ENCODE measurements at places on chromosomes 7 and 10.

DNA sequence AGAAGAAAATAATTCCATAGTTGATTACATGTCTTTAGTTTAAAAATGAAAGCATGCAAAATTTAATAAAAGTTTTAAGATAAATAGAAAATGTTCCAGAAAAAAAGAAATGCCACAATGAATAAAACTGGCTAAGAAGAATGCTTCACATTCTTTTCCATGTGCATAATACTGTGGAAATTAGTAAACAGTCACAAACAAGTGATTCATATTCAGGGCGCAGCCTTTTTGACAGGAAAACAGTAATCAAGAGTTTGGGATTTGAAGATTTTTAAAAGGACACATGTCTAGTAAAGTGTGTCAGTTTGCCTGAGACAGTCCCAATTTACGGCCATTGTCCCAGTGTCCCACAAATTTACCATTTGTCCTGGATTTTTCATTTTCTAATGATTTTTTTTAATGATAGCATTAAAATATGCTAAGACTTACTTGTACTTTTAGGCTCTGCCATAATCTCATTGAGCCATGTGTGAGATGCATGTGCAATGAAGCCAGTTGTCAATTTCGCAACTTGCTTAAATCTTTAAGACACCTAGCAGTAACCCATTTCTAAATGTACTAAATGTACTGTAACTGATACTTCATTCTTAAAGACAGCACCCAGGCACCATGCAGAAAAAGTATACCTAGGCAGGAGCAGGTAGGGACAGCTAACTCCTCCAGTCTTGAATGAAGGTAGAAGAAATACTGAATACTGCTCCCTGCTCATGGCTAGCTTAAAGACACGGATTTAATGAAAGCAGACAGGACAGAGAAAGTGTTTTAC lies 46.9 kb downstream of the ZNF438 start:
- DNase-seq: no peak

GRCh38 chr7:6071406-6071805 lies 40.2 kb downstream of the ANKRD61 start:
- DNase-seq: no peak

GRCh38 chr10:101887775-101888174 lies 44.2 kb upstream of the KCNIP2 start:
- DNase-seq: no peak

DNA sequence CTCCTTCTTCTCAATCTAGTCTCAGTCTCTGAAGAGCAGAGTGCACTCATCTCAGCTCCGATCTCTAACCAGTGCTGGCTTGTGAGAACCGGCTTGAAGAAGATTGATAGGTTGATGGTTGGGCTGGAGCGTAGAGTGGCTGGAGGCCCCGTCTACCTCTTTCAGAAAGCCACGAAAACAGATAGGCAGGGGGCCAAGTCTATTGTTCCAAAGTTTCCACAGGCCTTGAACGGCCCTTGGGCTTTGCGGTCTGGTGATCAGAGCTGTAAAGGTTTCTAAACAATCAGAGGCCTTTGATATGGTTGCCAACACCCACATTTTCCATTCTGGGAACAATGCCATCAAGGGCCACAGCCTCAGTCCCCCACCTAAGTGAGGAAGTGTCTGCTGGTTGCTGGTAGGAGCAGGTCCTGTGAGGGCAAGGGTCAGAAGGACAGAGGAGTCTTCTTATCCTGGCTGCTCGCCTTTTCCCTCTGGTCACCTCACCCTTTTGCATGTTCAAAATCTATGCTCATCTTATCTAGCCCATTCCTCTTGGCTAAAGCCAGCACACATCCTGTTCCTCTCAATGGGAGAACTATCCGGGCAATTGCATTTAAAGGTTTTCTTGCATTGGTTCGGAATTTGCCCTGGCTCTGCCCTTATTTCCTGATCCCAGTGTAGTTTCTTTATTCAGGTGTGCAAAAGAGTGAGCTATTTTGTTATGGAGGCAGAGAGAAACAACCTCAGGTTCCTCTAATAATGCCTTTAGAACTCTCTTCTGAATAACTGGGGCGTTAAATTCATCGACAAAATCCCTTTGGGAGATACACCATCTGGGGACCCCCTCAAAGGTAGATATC lies 70.3 kb upstream of the KMT2E start:
- peak; percentile 92 for DNase-seq

DNA sequence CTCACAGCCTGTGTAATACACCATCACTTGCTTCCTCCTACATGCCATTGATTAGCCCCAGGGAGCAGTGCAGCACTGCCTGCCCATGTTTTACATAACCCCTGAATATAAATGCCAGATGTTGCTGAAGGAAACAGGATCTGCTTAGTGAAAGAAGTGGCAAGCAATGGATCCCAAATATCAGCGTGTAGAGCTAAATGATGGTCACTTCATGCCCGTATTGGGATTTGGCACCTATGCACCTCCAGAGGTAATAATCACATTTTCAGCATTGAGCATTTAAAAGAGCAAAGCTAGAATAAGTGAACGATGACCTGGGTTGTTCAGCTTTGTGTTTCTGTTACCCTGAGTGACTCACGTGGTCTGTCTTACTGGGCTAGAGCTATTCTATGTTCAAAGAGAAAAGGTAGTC lies at the start of gene AKR1C4:
TSS of gene AKR1C4 (plus strand) at position 136 of the 412 bp plus-strand sequence. CDS start at position 167, 31 bp downstream.
- DNase-seq: no peak

GRCh38 chr7:35482231-35482630 lies 212.7 kb downstream of the HERPUD2 start:
- DNase-seq: no peak

DNA sequence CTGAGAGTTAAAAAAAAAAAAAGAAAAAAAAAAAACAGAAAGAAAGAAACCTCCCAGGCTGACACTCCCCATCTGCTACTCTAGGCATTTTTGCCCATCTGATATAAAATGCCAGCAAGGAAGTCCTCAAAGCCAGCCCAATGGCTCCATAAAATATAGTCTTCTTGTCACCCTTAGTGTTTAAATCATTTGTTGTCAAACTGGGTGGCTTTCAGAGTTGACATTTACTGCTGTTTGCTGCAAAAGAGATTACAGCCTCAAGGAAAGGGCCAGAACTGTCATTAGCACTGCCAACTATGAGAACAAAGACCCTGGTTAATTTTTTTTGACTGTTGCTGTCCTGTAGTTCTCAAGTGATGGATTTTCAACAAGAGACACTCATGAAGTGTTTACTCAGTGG lies 86.5 kb downstream of the TRIL start:
- no peak for DNase-seq

GRCh38 chr7:45921381-45921698 lies 268 bp upstream of the IGFBP3 start:
- DNase-seq: no peak

- DNase-seq: no peak
Observed at GRCh38 chr10:79472951-79473350, 27.5 kb upstream of the ZCCHC24 start.

DNA sequence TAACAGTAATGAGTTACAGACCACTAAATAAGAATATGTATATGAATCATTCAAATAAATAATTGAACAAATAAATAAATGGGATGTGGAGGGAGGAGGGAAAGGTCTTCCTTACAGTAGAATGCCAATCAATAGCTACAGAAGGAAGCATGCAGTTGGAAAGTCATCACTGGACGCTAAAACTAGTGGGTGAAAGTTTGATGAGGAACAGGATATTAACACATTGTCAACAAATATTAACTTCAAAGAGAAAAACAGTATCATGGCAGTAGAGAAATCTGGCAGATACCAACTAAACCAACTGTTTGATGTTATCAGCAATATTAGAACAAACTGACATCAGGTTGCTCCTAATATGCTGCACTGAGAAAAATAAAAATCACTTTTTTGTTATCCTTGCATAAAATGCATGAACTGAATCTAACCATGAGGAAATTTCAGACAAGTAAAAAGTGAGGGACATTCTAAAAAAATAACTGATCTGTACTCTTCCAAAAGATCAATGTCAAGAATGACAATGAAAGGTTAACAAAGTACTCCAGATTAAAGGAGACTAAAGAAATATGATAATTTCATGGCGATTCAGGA lies 94.1 kb downstream of the ZFAND4 start:
- DNase-seq: no peak

GRCh38 chr10:17959870-17960269 lies 8.2 kb downstream of the SLC39A12 start:
- DNase-seq: no peak

GRCh38 chr10:103885617-103886016 lies 30.2 kb upstream of the SH3PXD2A start:
- no peak for DNase-seq

DNA sequence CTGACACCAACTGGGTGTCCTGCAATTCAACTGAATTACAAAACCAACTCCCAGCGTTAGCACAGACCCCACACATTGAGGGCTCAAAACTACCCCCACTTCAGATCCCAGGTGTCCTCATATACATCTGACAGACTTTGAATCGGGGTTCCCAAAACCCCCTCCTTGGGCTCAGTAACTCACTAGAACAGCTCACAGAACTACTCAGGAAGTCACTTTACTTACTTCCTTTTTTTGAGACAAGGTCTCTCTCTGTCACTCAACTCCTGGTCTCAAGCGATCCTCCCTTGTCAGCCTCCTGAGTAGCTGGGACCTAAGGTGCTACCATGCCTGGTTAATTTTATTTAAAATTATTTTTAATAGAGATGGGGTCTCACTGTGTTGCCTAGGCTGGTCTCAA lies 456.0 kb downstream of the SDK1 start:
- DNase-seq: no peak

- DNase-seq: no peak
Observed at GRCh38 chr7:49150486-49150885, 226.1 kb downstream of the CDC14C start.

GRCh38 chr7:73901823-73902597 lies 41.1 kb downstream of the TMEM270 start:
- DNase-seq: no peak

DNA sequence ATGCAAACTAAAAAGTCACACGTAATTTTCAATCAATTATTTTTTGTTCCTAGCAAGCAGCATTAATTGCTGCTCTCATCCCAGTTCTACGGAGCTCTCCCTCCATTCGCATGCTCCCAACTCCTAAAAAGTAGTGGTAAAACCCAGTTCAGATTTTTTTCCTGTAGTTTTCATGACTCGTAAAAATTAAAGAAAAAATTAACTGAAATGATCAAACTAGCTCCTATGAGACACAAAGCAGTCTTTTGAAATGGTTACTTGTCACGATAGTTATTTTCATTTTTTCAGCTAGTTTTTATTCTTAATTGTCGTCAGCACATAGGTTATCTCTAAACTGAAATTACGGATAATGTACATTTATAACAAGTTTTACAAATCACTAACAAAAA lies 1.8 kb downstream of the HNRNPA2B1 start:
- DNase-seq: no peak

GRCh38 chr7:81499262-81500116 lies 270.4 kb downstream of the HGF start:
- no peak for DNase-seq
